ENCODE measurements at places on chromosomes 5 and 9.

- no peak overlapping the region for H3K4me3 ChIP-seq
- H3K36me3 ChIP-seq = no peaks in the 10 kb centered on the region
- no peaks in the 10 kb centered on the region for H3K4me1 ChIP-seq
- H3K27me3 ChIP-seq = no peaks in the 10 kb centered on the region
Measured at GRCh38 chr5:120528609-120529008, 64.5 kb downstream of the PRR16 start.

- H3K36me3 ChIP-seq = no peaks in the 10 kb centered on the region
- no peak overlapping the region for H3K4me3 ChIP-seq
- H3K4me1 ChIP-seq = no peaks in the 10 kb centered on the region
- H3K27ac ChIP-seq = no peak overlapping the region
- no peaks in the 10 kb centered on the region for H3K27me3 ChIP-seq
Measured at GRCh38 chr9:105038051-105038450, 110.1 kb upstream of the ABCA1 start.

DNA sequence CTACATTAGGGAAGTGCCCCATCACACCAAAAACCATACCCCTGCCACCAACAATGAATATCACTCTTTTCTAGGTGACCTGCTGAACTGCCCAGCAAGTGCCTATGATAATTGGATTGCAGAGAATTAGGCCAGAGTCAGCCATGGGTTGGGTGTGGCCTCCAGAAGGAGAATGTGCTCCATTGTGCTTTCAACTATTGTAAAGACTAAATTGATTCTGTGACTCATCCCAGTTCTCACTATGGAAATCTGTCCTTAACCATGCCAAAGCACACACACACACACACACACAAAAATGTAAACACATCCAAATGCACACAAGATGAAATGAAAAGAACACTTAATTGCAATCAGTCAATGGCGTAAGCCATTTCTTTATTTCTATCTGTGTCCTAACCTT, 25.7 kb downstream of the DRD1 start:
- no peak overlapping the region for H3K4me3 ChIP-seq
- no peaks in the 10 kb centered on the region for H3K4me1 ChIP-seq
- peaks cover 6% of the 10 kb centered on the region for H3K27me3 ChIP-seq
- no peak for DNase-seq
- no peak overlapping the region for H3K27ac ChIP-seq
- H3K36me3 ChIP-seq = no peaks in the 10 kb centered on the region

DNA sequence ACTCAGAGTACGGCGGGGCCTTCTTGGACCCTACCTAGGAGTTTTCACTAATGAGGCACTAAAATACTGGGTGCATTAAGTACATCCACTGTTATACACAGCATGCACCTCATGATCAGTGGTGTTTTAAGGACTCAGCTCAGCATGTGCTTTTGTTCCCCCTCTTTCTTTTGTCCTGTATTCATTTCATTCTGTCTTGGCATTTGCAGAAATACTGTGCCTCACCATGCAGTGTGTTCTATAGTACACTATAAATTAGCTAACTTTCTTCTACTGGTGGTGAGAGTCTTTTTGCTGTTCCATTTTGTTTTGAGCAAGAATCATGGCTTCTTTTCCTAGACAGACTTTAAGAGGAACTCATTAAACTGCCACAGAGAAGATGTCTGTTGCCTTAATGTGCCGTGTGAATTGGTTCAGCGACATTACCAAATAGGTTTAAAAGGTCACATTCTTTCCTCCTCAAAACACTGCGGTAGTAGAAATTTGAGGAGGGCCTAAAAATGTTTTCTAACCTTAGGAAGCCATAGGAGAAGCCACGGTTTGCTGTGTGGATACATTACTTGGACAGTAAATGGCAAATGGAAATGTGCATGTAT, 276.6 kb downstream of the MAST4 start:
- H3K4me1 ChIP-seq = no peaks in the 10 kb centered on the region
- H3K27me3 ChIP-seq = no peaks in the 10 kb centered on the region
- no peaks in the 10 kb centered on the region for H3K36me3 ChIP-seq
- no peak for DNase-seq
- H3K4me3 ChIP-seq = no peak overlapping the region

- H3K27me3 ChIP-seq = no peaks in the 10 kb centered on the region
- no peak for DNase-seq
- H3K36me3 ChIP-seq = no peaks in the 10 kb centered on the region
- H3K4me3 ChIP-seq = no peak overlapping the region
Measured at GRCh38 chr5:139856714-139857113, 61.1 kb downstream of the PSD2 start.

GRCh38 chr9:135960411-135961276, 529 bp downstream of the UBAC1 start:
- no peaks in the 10 kb centered on the region for H3K27me3 ChIP-seq
- H3K4me1 ChIP-seq = peaks cover 6% of the 10 kb centered on the region
- H3K27ac ChIP-seq = peak overlapping the region; percentile 95
- no peaks in the 10 kb centered on the region for H3K36me3 ChIP-seq

DNA sequence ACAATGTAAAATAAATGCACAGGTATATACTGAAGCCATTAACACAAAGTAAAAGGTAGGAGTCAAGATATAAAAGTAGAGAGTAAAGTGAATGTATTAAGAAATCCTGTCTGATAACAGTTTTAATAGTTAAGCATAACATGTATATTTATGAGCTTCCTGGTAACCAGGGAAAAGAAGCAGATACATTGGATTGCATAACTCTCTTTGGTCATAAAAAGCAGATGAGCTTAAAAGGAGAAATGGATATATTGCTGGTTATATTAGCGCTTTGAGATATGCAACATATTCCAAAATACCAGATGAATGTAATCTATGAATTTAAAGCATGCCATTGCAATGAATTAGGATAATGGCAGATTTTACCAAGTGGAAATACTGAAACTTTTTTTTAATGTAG, 6.2 kb upstream of the TNFSF8 start:
- H3K4me3 ChIP-seq = no peak overlapping the region
- H3K27ac ChIP-seq = no peak overlapping the region
- H3K36me3 ChIP-seq = no peaks in the 10 kb centered on the region
- no peaks in the 10 kb centered on the region for H3K27me3 ChIP-seq
- no peak for DNase-seq

GRCh38 chr9:112054916-112055315, 120.2 kb downstream of the SUSD1 start:
- DNase-seq = no peak
- H3K4me1 ChIP-seq = peaks cover 7% of the 10 kb centered on the region
- H3K27ac ChIP-seq = no peak overlapping the region
- no peaks in the 10 kb centered on the region for H3K27me3 ChIP-seq

GRCh38 chr5:134451225-134451935, 39.7 kb upstream of the CDKN2AIPNL start:
- H3K4me1 ChIP-seq = peaks cover 7% of the 10 kb centered on the region
- no peak overlapping the region for H3K4me3 ChIP-seq
- no peaks in the 10 kb centered on the region for H3K36me3 ChIP-seq
- H3K27ac ChIP-seq = no peak overlapping the region
- no peak for DNase-seq
- H3K27me3 ChIP-seq = no peaks in the 10 kb centered on the region

DNA sequence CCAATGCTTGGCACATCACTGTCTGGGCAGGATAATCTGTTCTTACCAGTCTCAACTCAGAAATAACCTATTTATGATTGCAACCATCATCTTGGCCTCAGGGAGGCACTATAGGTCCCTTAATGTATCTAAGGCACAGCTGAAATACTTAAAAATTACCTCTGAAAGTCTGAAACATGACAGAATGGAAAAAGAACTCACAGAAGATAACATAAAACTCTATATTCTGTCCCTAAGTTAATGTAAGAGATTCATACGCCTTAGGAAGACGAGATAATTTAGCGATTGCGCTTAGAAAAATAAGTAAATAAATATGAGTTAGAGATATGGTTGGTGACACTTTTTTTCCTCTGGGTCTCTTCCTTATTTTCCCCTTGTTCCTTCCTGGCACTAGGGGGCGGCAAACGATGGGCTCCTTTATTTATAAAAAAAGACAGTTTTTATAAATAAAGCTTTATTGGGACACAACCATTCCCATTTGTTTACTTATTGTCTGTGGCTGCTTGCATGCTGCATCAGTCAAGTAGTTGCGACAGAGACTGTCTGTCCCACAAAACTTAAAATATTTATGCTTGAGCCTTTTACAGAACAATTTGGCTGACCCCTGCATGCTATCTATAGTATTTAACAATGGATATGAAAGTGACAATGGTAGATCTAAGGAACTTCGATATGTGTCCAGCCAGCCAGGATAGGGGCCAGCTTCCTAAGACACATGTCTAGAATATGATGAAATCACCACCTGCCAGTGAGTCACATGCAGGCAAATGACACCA, 79.6 kb downstream of the PDE4D start:
- H3K4me1 ChIP-seq = no peaks in the 10 kb centered on the region
- no peaks in the 10 kb centered on the region for H3K27me3 ChIP-seq
- H3K36me3 ChIP-seq = no peaks in the 10 kb centered on the region
- no peak overlapping the region for H3K4me3 ChIP-seq

DNA sequence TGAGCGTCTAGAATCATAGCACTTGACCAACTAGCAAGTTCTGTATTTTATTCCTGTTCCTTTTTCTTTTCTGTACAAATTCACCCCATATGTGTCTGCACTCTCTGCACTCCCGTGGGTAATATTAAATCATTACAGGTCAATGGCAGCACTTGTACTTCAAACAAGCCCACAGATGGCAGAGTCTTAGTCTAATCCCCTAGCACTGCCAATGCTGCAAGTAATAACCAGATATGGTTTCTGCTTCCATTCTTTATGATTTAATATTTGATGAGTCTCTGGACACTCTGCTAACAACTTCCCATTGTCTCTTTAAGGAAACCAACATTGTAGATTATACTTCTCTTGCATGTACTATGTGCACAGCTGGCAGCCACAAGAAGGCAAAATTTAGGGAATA, 343.8 kb upstream of the CHD1 start:
- H3K27me3 ChIP-seq = no peaks in the 10 kb centered on the region
- DNase-seq = no peak
- H3K4me1 ChIP-seq = no peaks in the 10 kb centered on the region
- H3K36me3 ChIP-seq = no peaks in the 10 kb centered on the region
- no peak overlapping the region for H3K27ac ChIP-seq
- no peak overlapping the region for H3K4me3 ChIP-seq

GRCh38 chr9:136079211-136079915, 15.7 kb downstream of the NACC2 start:
- no peaks in the 10 kb centered on the region for H3K27me3 ChIP-seq
- DNase-seq = peak; percentile 58
- H3K36me3 ChIP-seq = no peaks in the 10 kb centered on the region
- H3K4me3 ChIP-seq = no peak overlapping the region
- peaks cover 21% of the 10 kb centered on the region for H3K4me1 ChIP-seq
- H3K27ac ChIP-seq = peak overlapping the region; percentile 53

DNA sequence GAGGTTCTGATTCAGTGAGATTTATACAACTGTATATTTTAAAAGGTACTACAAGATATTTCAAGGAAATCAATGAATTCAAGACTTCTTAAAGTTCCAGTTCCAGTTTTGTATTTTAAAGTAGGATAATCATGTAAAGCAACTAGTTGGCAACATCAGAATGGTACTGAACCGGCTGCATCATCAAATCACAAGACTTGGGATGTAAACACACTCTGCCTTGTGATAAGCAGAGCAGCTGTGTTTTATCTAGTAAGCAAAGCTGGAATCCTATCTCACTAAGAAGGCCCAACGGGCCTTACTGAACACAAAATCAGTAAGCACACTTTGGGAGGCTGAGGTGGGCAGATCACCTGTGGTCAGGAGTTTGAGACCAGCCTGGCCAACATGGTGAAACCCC, 327.2 kb upstream of the NREP start:
- H3K27me3 ChIP-seq = no peaks in the 10 kb centered on the region
- H3K27ac ChIP-seq = no peak overlapping the region
- H3K4me3 ChIP-seq = no peak overlapping the region

DNA sequence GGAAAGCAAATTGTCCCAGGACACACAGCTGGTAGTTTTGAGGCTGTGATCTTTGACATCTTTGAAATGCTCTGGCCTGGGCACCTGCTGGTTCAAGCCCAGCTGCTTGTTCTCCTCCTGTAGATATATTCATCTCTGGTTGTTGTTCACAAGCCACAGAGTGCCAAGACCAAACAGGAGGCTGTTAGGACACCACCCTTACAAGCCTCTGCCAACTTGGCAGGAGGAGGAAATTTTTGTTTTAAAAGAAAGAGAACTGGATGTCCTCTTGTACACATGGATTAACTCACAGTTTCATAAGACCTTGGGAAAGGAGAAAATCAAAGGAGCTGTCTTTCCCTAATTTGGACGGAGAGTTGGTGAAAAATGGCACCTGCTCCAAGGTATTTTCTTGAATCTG, 8.5 kb upstream of the ZFP62 start:
- DNase-seq = no peak
- no peak overlapping the region for H3K4me3 ChIP-seq
- no peak overlapping the region for H3K27ac ChIP-seq
- H3K4me1 ChIP-seq = no peaks in the 10 kb centered on the region

- DNase-seq = no peak
- H3K36me3 ChIP-seq = no peaks in the 10 kb centered on the region
- H3K27ac ChIP-seq = no peak overlapping the region
- no peaks in the 10 kb centered on the region for H3K4me1 ChIP-seq
Measured at GRCh38 chr5:38154615-38155204, 103.6 kb upstream of the EGFLAM start.

- no peak overlapping the region for H3K27ac ChIP-seq
- no peak overlapping the region for H3K4me3 ChIP-seq
- no peaks in the 10 kb centered on the region for H3K36me3 ChIP-seq
- H3K27me3 ChIP-seq = no peaks in the 10 kb centered on the region
- no peak for DNase-seq
Measured at GRCh38 chr5:169778622-169779596, 141.8 kb downstream of the DOCK2 start.

- no peaks in the 10 kb centered on the region for H3K4me1 ChIP-seq
- no peaks in the 10 kb centered on the region for H3K36me3 ChIP-seq
- H3K27ac ChIP-seq = no peak overlapping the region
- no peaks in the 10 kb centered on the region for H3K27me3 ChIP-seq
Measured at GRCh38 chr5:13606051-13606450, 338.4 kb downstream of the DNAH5 start.

- peak; percentile 53 for DNase-seq
- H3K36me3 ChIP-seq = no peaks in the 10 kb centered on the region
- H3K4me3 ChIP-seq = no peak overlapping the region
- no peaks in the 10 kb centered on the region for H3K27me3 ChIP-seq
Measured at GRCh38 chr5:150272531-150272930, 17.0 kb downstream of the CAMK2A start.

DNA sequence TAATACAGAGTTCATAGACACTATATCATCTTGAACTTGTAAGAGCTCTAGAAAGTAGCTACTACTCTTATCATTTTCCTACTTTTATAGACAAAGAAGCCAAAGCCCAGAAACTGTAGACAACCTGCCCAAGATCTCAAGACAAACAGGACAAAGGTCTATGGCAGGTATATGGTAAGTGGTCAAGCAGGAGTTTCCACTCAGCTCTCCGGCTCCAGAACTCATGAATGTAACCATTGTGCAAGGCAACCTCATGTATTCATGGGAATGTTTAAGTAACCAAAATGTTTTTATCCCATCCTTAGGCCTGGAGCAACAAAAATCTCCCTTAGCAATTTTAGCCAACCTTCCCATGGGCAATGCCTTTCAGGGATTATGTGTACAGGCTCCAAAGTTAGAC, 163.4 kb upstream of the PUM3 start:
- no peaks in the 10 kb centered on the region for H3K4me1 ChIP-seq
- no peaks in the 10 kb centered on the region for H3K36me3 ChIP-seq
- no peak overlapping the region for H3K27ac ChIP-seq
- H3K4me3 ChIP-seq = no peak overlapping the region
- no peaks in the 10 kb centered on the region for H3K27me3 ChIP-seq
- DNase-seq = no peak
